SK-N-SH (cell line): ENCODE measurements at places on chromosomes 1 and 21. TPM values are rescaled to one million over a fixed set of nuclear protein-coding genes. Genes with fewer than 3 reads are reported as not detected.

- no peak for DNase-seq
Observed at GRCh38 chr1:165671526-165671925, 26.8 kb downstream of the ALDH9A1 start.

Gene AMY1C
- not detected in 2 replicates for polyA plus RNA-seq

Gene GJA4
- polyA plus RNA-seq, result not detected in 2 replicates

Gene PTPN22
- polyA plus RNA-seq, result 0.12 and 0.16 TPM in 2 replicates

DNA sequence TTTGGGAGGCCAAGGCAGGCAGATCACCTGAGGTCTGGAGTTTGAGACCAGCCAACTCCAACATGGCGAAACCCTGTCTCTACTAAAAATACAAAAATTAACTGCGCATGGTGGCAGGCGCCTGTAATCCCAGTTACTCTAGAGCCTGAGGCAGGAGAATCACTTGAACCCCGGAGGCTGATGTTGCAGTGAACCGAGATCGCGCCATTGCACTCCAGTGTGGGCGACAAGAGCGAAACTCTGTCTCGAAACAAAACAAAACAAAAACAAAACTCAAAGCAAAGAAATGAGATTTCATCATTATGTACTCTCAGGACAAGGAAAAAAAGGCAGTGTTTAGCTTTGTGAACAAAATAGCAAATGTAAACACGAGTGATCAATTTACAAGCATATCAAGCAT, 61.0 kb downstream of the LAMC2 start:
- DNase-seq, result no peak

GRCh38 chr1:6162773-6163172, 17.3 kb downstream of the CHD5 start:
- DNase-seq, result peak; percentile 90
